ENCODE measurements at places on chromosomes 4 and X.

- DNase-seq = no peak
Observed at GRCh38 chrX:2829469-2830246, 928 bp downstream of the GYG2 start.

DNA sequence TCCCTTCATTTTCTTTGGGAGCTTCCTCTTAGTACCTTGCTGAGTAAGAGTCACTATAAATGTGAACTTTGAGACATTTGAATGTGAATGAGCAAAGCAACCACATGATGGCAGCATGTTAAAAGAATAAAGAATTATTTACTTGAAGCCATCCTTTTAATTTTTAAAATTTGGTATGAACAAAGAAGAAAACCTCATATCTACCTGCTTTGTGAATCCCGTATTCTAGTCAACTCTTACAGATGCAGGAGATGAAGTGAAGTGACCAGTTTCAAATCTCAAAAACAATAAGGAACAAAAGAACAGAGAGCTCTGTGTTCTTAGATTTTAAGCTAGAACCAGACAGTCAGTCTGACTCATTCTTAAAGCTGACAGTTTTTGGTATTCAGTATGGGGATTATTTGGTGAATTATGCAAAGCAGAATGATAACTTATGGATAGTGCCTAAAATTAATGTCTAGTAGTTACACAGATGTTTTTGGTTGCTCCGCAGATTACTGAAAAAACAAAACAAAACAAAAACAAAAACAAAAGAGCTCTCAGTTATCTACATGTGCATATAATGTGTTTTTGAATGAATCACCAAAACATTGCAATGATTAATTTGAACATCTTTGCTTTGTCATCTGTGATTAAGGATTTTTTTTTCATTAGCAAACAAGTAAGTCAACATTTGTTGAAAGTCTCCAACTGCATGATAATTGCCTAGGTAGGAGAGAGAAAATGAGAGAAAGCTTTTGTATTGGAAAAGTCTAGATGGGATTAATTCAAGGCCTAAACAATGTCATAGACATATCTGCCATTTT, 48.2 kb upstream of the H2AZ1 start:
- DNase-seq = peak; percentile 23

DNA sequence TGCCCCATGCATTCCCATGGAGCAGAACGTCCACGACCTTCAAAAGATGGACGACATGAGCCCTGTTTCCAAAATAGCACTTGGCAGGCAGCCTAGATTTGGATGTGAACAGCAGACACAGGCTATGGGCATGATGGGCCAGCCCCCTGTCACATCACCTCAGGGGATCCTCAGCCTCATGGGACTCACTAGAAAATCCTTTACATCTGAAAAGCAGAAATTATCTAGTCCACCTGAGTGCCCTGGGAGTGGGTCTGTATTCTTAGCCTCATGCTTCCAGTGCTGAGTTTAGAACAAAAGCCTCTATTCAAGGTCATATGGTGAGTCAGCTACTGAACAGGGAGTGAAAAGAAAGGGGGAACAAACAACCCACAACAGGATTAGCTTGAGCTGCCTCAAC, 35.8 kb downstream of the GRIA3 start:
- DNase-seq = peak; percentile 15

- DNase-seq = no peak
Observed at GRCh38 chr4:176800891-176801534, 8.3 kb upstream of the VEGFC start.

- no peak for DNase-seq
Observed at GRCh38 chr4:42806303-42806835, 86.1 kb upstream of the GRXCR1 start.

DNA sequence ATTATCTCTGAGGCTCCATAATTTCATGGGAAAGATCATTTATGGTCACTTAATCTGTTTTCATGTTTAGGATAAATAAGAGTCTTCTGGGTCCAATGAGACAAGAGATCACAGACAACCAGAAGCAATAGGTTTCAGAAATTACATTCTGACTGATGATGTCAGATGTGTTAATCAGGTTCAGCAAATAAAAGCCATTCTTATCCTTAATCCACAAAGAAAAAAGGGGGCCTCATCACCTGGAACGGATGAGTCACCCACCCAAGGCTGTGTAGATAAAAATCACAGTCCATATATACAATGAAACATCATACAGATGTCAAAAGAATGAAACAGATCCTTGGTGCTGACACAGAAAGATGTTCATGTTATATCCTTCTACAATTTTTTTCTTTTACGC, 36.6 kb downstream of the SYTL4 start:
- no peak for DNase-seq

- DNase-seq = no peak
Observed at GRCh38 chr4:173498023-173498422, 32.0 kb downstream of the HAND2 start.

DNA sequence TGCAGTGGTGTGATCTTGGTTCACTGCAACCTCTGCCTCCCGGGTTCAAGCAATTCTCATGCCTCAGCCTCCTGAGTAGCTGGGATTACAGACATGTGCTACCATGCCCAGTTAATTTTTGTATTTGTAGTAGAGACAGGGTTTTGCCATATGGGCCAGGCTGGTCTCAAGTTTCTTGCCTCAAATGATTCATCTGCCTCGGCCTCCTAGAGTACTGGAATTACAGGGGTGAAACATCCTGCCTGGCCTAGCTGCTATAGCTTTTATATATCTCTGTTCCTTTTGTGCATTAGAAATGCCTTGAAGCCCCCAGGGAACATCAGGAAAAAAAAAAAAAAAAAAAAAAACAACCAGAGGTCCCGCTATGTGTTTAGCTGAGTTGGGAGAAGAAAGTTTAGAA, 34.8 kb downstream of the UBE2K start:
- DNase-seq = no peak

DNA sequence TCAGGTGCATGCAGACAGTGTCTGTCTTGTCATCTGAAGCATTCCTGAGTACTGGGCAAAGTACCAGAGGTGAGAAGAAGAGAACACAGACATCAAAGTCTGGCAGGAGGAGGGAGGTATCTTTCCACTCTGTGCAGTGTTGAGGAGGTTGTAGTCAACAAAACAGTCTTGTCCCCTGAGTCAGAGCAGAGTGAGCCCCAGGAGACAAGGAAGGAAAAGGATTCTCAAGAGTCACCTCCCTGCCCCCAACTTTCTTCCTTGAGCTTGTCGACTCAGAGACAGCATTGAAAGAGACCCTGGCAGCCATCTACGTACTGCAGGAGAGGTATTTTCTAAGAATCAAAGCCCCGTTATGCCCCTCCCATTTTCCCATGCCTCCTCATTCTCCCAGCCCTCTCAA, 4.4 kb upstream of the SRPX start:
- no peak for DNase-seq

DNA sequence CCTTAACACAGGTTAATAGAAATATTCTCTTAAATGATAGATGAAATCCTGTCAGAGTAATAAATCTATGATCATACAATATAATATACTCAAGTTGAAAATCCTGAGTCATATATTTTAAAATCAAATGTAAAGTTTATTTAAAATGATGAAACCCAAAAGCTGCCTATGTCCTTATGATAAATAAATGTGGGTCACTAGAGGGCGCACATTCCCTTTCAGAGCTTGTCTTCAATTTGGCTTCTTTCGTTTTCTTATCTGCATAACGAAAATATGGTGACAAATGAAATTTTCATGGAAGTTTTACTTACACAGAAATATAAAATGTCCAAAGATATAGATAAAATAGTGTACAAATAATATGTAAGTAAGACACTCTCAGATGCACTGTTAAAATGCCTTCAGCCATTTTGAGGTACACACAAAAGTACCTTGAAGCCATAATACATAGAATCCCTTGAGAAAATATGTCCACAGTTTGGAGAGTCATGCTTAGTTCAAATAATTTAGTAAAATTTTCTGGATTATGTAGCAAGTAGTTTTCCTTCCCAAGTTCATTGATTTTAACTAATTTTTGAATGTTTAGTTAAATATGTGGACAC, 680.4 kb downstream of the DMD start:
- no peak for DNase-seq

- no peak for DNase-seq
Observed at GRCh38 chr4:6541789-6542188, 33.2 kb upstream of the MAN2B2 start.

DNA sequence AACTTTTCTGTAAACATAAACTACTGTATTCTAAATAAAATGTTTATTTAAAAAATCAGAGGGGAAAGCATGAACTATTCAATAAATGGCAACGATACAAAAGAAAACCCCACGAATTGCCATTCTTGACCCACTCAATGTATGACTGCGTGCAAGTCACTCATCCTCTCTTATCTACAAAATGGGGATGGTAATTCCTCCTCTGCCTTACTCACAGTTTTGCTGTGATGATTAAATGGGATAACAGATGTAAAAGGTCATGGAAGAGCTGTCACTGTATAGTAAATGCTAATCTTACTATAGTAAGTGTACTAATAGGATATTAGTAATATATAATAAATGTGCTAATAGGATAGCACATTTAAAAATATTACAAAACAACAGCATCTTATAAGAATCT, 173.4 kb downstream of the SCFD2 start:
- DNase-seq = no peak

DNA sequence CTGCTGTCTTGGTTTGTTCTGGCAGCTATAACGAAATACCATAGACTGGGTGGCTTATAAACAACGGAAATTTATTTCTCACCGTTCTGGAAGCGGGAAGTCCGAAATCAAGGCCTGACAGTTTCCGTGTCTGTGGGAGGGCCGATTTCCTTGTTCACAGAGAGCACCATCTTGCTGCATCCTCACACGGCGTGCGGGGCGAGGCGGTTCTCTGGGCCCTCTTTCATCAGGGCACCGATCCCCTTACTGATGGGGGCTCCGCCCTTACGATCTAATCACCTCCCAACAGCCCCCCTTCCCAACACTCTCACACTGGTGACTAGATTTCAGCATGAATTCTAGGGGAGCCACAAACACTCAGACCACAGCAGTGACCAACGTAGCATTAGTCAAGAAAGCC, 578.3 kb upstream of the FAT1 start:
- no peak for DNase-seq

DNA sequence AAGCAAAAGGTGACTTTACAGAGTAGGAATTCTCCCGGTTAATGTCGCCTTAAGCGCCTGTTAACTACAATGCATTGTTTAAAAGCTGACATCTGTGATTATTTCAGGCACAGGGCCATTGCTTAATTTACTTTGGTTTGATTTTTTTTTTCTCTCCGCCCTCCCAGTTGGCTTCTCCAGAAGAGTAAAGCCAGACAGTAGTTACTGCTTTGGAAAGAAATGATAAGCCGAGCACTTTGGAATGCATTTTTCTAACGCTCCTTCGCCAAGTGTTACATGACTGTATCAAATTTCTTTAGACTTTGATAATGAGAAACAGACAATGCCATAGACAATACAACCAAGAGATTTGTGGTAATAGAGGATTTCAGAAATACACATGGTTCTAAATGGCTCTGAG, 383.0 kb upstream of the TENM3 start:
- DNase-seq = no peak

GRCh38 chr4:148443512-148444295, 1.5 kb upstream of the NR3C2 start:
- DNase-seq = no peak

Data from DMS153 (cell line).